ENCODE measurements at places on chromosomes 7 and 10. TPM values are rescaled to one million over a fixed set of nuclear protein-coding genes. Genes with fewer than 3 reads are reported as not detected.

Gene AZGP1
- total RNA-seq = not detected

Gene MMS19
- total RNA-seq = 46.5 TPM

Gene GIMAP6
- not detected for total RNA-seq

Gene CLCN1
- total RNA-seq = not detected

Gene CUBN
- 2.2 TPM for total RNA-seq

Gene SPDYE9
- total RNA-seq = not detected

Gene DLX5
- total RNA-seq = not detected

Gene DLG5
- total RNA-seq = 33.9 TPM

Gene UROS
- total RNA-seq = 69.2 TPM

Gene HOXA4
- 0.47 TPM for total RNA-seq
